Right forelimb (tissue), 1 donor: ENCODE measurements at places on chromosomes 11 and 22.

DNA sequence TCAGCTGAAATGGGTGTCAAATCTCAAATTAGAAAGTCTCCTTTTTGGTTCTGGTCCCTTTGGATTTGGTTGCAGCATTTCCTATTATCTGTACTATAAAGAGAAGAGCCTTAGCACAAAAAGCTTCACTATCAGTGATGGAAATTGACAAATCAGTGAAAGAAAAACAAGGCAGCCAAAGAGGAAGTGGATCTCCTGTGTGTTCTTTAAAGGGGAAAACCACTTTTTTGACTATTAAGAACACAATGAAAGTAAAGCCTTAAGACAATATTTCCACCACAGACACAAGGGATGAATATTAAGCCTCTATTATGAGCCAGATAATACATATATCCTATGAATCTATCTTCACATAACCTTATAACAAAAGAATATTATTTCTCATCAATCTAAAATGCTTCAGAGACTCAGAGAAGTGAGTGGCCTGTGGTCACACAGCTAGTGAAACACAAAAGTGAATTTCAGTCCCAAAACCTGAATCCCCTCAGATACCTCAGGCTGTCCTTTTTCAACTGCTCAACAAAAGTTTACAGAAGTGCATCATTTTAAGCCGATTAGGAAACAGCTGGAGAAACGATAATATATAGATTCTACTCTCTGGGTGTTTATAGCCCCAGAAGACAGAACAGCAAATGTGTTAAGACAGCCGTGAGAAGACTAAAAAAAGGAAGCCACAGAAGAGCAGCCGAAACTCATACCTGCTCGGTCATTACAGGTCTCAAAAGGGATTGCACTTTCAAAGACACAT is 24.4 kb upstream of the FSHB start:
- DNase-seq = no peak

GRCh38 chr11:104614961-104615360 is 283.3 kb downstream of the CASP12 start:
- no peak for DNase-seq

DNA sequence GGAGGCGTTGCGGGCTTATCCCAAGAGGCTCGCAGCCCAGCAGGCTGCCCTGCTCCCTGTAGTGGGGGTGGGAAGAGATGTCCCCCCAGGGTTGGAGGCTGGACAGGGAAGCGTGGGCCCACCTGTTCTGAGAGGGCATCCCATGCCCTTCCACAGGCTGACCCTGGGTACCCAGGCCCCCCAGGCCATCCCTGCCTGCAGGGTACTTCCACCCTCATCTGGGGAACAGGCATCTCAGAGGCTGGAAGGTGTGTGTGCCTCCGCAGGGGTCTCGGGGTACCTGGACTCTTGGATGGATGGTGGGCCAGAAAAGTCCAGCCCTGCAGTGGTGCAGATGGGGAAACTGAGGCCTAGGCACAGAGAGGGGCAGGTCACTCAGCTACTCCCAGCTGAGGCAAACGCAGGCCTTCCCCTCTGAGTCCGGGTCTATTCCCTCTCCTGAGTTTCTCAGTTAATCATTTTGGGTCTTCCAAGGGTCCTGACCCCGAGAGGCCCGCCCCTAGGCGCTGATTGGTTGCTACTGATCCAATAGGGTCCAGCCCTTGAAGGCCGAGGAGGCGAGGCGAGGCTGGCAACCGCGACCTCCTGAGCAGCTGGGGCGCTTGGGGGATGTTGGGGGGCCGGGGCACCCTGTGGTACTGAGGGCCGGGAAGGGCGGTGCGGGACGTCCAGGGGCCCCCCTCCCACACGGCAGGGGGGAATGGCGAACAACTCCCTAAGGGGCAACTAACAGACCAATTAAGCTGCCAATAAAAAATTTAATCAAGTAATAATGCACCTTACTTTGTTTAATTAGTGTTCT is 23.8 kb downstream of the FLRT1 start:
- no peak for DNase-seq

DNA sequence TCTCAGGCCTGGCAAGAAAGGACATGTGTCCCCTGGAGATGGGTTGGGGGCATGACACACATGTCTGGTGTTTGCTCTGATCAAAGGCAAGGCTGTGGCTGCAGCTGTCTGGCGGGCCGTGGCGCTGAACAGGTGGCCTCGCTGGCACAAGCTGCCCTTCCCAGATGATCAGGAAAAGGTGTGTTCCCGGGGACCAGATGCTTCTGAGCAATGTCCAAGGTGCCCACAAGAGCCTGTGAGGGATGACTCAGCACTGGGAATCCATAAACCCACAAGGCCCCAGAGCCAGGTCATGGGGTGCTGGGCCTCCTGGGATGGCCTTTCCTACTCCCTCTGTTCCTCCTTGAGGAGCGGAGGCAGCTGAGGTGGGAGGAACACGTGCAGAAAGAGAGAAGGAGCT is 9.7 kb upstream of the LRP5 start:
- DNase-seq = no peak

DNA sequence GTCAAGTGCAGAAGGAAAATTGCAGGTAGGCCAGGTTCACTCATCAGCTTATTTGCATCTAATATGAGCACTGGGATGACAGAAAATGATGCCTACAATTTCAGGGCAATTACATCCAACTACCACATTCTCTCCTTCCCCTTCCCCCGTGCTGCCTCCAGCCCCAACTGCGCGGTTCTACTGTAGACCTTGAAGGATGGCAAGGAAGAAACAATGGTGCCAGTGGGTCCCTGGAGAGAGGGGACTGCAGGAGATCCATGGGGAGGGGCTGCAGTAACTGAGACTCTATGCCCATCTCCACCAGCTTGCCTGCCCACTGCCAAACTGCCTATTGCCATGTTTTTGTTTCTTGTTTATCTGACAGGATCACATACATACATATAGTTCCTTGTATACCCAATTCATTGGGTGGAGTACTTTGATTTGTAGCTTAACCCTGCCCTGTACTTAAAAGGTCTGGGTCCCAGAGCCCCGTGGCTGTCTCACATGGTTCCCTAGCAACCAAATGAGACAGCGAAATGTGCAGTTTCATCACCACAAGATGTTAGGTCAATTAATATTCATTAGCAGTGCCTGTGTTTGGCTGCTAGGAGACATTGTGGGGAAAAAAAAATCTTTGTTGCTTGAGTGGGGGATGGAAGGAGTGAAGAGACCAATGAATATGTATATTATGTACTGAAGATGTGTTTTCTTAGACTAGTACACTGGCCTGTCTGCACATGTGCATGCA is 253.5 kb upstream of the PLET1 start:
- DNase-seq = no peak
